ENCODE measurements at places on chromosomes 2 and 18. TPM values are rescaled to one million over a fixed set of nuclear protein-coding genes. Genes with fewer than 3 reads are reported as not detected.

DNA sequence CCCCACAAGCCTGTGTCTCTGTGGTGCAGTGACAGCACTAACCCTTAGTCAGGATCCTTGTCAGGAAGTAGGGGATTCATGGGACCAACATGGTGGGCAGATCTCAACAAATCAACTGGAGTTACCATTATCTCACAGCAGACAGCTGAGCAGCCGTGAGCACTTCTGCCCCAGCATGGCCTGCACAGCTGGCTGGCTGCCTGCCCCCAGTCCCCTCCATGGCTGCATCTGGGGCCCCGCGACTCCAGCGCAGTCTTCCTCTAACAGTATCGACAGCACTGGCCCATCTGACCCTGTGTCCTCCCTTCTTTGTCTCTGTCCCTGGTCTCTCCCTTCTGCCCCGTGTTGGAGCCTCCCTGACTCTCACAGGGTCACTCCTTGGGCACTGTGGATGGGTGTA is 4.7 kb upstream of the ADCY3 start:
- no peak for DNase-seq

The EGR4 gene
- polyA plus RNA-seq, result not detected

- DNase-seq, result no peak
These were observed 23.6 kb downstream of the SP100 start for GRCh38 chr2:230439590-230439989.

DNA sequence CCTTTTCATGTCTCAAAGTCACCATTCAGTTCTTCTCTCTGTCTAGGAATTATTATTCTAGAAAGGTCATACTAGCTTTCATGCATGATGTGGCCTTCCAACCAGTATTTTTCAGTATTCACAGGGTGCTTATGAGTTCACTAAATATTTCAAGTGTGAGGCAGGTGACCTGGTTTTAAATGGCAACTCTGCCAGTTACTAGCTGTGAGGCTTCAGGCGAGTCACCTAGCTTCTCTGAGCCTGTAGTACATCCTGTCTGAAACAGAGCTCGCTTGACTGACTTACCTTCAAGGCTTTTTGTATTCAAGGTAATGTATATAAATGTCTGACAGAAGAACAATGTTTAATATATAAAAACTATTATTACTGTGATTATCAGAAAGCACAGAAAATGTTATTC is 19.4 kb upstream of the ACVR1 start:
- DNase-seq, result no peak

DNA sequence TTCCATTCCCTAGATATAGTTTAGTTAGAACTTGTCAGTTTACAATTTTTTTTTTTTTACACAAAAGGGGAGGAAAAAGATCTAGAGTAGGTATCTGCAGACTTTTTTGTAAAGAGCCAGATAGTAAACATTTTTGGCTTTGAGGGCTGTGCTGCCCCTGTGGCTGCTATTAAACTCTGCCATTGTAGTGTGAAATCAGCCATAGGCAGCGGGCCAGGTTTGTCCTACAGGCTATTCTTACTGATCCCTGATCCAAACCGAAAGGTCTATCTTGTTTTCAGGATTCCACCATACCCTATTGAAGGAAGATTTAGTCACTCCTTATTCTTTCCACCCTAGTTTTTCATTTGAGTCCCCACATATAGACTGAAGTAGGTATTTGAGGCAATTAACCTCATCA is 203.4 kb downstream of the RND3 start:
- DNase-seq, result no peak

GRCh38 chr2:217610401-217610814 is 392.4 kb downstream of the TNS1 start:
- no peak for DNase-seq

DNA sequence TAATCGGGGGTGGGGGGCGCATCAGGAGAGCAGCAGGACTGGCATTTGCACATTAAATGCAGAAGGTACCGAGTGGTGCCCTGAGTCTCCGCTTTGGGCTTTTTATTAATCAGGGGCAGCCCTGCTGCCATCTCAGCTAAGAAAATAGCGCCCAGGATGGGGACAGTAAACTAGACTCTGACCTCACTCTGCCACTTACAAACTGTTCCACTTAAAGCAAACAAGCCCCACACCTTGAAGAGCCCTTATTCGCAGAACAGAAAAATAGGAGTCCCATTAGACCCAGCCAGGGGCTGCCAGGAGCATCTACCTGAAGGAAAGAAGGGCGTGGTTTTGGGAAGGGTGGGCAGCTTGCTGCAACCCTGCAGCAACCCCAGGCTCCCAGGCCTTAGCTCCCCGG is 165.3 kb downstream of the TNS1 start:
- DNase-seq, result no peak
